Hepatocyte (in vitro differentiated cells): ENCODE measurements at places on chromosomes 2 and 18. TPM values are rescaled to one million over a fixed set of nuclear protein-coding genes. Genes with fewer than 3 reads are reported as not detected.

The SPDYA gene
- 1.2 and 1.7 TPM in 2 replicates for total RNA-seq

The CLEC4F gene
- total RNA-seq, result not detected in 2 replicates

The CIDEA gene
- not detected in 2 replicates for total RNA-seq

The NOSTRIN gene
- 10.7 and 19.1 TPM in 2 replicates for total RNA-seq

The SCN7A gene
- 4.9 and 5.0 TPM in 2 replicates for total RNA-seq

The PMAIP1 gene
- 7.7 and 8.5 TPM in 2 replicates for total RNA-seq
